Stomach (tissue), 19 donors: ENCODE measurements at places on chromosomes 2 and 18. TPM values are rescaled to one million over a fixed set of nuclear protein-coding genes. Genes with fewer than 3 reads are reported as not detected.

The RTKN gene
- 125 TPM for total RNA-seq

- peak; percentile 68 for DNase-seq
Measured at GRCh38 chr2:172429301-172429968, 2.0 kb downstream of the ITGA6 start.

- no peak for DNase-seq
Measured at GRCh38 chr2:120670771-120671480, 64.7 kb upstream of the GLI2 start.

DNA sequence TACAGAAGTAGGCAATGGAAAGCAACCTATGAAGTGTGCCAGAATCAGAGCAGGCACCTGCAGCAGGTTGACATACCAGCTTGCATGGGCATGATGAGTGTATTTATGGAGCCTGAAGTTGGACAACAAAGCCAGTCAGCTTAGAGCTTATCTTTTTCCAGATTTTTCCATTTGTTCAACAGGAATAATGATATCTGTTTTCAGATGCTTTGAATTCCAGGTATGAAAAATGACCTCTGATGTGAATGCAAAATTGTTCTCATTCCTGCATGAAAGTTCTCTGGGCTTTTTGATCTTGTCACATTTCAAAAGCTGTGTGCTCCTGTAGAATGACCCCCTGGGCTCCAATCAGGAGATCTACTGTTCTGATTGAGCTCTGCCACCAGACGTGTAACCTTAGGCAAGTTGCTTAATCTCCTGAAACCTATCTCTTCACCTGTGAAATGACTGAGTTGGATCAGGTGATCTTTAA lies 38.2 kb upstream of the VIT start:
- no peak for DNase-seq

- no peak for DNase-seq
Measured at GRCh38 chr2:100880036-100880435, 60.1 kb downstream of the NPAS2 start.

GRCh38 chr2:224957540-224958461 lies 84.5 kb downstream of the DOCK10 start:
- no peak for DNase-seq
